ENCODE measurements at places on chromosomes 2 and 18. TPM values are rescaled to one million over a fixed set of nuclear protein-coding genes. Genes with fewer than 3 reads are reported as not detected.

AGXT gene
- not detected for total RNA-seq

STRN gene
- total RNA-seq = 12.1 TPM

GALNT13 gene
- 0.11 TPM for total RNA-seq

GULP1 gene
- 11.9 TPM for total RNA-seq

C2orf78 gene
- not detected for total RNA-seq

KCNE4 gene
- 3.8 TPM for total RNA-seq

REG3G gene
- not detected for total RNA-seq

KCNG2 gene
- not detected for total RNA-seq

FKBP1B gene
- 7.5 TPM for total RNA-seq

C2orf81 gene
- 3.5 TPM for total RNA-seq

PAX8 gene
- total RNA-seq = 2.1 TPM

GRCh38 chr2:7905756-7906155, 776.1 kb upstream of the ID2 start:
- DNase-seq = no peak

DNA sequence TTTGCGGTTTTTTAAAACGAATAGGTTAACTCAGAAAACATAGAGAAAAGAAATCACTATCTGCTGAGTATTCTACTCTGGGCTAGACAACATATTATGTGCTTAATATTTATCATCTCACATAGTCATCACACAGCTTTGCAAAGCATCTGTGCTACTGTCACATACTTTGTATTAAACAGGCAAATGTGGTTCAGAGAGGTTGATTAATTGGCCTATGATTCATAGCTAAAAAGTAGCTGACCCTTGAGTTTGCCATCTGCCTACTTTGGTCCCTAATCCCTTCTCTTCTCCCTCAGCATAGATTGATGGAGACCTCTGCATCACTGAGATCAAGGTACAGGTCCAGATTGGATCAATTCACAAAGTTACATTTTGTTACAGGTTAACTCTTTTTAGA, 21.4 kb downstream of the ANKRD30B start:
- no peak for DNase-seq

DNA sequence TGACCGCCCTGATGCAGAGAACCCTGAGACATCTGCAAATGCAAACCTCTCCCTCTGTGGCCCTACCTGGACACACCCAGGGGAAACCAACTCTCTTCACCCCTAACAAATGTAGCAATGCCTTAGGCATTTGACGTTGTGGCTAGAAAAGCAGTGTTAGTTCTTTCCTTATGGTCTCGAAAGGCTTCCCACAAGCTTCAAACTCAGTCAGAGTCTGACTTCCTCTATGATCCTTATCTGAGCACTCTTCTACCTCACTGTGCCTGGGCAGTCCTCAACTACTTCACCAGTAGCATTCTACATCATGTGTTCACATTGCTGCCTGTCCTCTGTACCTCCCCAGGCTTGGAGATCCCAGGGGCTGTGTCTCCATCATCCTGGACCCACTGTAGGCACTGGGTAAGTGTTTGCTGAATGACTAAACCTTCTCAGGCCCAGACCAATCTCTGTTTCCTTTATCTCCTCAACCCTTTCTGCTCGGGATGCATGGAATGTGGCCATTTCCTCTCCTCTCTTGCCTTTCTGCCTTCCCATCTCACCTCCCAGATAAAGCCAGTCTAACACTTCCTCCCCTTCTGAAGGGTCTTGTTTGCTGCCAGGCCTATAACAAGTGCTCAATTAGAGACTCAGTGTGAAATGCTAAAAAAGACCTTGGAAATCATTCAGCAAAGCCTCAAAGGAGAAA, 91.7 kb upstream of the ACAA2 start:
- no peak for DNase-seq

- peak; percentile 56 for DNase-seq
These were observed 109.0 kb downstream of the SETBP1 start for GRCh38 chr18:44789710-44790109.

GRCh38 chr2:40282428-40282827, 169.5 kb downstream of the SLC8A1 start:
- DNase-seq = no peak

GRCh38 chr2:211823886-211824479, 714.6 kb downstream of the ERBB4 start:
- no peak for DNase-seq

- no peak for DNase-seq
These were observed 232.1 kb upstream of the COPS8 start for GRCh38 chr2:236853585-236854051.

DNA sequence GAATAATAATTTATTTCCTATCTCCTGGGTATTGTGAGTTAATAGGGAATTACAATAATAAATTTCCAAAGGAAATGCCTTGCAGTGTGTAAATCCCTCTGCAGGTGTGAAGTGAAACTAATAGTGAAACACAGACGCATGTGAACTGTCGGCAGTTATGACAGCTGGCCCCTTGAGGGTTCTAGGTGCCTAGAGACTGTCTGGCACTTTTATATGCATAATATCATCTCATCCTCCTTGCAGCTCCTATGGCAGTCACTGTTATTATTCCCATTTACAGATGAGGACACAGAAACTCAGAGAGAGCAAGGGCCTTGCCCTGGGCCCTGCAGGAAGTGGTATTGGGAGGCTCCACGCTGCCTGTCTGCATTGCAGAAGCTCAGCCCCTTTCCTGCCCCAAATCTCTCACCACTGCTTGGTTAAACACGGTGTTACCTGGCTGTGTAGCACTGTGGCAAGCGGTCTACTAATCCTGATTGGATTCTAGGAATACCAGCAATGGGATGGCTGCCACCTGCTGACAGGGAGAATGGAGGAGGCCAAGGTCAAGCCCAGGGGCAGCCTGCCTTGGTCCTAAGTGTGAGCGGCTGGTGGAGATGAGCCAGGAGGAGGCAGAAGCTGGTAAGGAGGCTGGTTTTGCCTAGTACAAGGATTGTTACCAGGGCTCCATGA, 32.8 kb upstream of the ACKR3 start:
- DNase-seq = no peak

DNA sequence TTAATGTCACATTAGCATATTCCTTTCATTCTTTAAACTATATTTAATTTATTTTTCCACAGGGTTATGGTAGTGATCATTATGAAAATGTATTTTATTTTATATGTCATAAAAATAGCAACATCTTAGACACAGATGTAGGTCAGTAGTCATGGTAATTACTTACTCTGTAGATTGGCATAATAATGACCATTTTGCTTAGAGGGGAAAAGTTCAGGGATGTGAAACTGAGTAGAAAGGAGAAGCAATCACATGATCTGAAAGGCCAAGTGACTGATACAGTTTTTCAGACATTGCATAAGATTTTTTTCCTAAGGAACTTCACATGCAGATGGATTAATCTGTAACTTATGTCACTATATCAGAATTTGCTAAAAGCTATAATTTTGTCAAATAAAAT, 286.9 kb downstream of the CTNNA2 start:
- DNase-seq = no peak

GRCh38 chr2:28617502-28618184, 121.8 kb downstream of the PLB1 start:
- DNase-seq = no peak

GRCh38 chr2:234670052-234670451, 173.2 kb upstream of the ARL4C start:
- DNase-seq = peak; percentile 80

- peak; percentile 54 for DNase-seq
These were observed 300.0 kb downstream of the PDE11A start for GRCh38 chr2:177772529-177772928.

- DNase-seq = no peak
These were observed 222.8 kb downstream of the SUCLG1 start for GRCh38 chr2:84236288-84236687.

DNA sequence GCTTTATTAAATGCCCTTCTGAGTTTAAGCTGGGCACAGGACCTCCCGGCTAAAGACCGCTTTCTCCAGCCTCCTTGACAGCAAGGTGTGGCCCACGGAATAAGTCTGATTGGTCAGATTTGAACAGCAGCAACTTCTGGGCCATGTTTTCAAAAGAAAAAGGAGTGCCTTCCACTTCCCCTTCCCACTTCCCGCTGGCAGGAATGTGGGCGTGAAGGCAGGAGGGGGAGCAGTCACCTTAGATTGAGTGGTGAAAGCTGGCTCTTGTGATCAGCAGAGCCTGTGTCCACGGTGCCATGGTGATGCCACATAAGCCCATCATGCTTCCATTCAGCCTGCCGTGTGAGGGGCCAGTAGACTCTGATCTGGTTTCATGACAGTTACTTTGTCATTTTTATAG, 136.6 kb upstream of the GLI2 start:
- no peak for DNase-seq

DNA sequence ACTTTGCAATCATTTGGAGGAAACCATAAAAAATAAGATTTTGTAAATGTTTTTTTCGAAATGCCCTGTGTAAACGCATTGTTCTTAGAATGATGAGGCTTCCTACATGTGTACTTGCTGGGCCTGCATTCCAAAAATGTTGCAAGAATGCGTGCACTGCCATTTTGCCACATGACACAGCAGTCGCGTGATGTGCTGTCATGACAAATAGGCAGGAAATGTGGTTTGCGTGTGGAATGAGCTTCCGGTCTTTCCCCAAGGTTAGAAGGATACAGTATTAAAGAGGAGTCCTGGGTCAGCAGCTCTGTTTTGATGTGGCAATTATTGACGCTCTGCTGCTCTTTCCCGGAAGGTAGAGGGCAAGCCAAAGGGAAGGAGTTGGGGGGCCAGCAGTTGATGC, 18.1 kb upstream of the SERPINB2 start:
- peak; percentile 95 for DNase-seq

- peak; percentile 99 for DNase-seq
These were observed 16.5 kb downstream of the TWIST2 start for GRCh38 chr2:238864207-238865014.

DNA sequence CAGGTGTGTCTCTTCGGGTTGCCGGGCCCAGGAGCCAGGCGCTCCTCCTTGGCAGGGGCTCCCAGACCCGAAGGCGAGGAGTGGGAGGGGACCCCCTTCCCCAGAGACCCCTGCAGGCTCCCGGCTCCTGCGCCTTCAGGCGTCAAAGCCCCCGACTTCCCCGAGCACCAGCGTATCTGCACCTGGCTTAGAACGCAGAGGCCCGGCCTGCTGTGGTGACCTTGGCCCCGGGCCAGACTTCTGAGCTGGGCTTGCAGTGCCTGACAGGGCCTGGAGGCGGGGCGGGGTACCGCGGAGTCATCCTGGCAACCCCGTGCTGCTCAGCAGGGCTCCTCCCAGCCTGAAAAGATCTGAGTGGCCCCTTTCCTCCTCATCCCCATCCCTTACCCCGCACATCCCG, 27.0 kb downstream of the SKA1 start:
- DNase-seq = peak; percentile 43

DNA sequence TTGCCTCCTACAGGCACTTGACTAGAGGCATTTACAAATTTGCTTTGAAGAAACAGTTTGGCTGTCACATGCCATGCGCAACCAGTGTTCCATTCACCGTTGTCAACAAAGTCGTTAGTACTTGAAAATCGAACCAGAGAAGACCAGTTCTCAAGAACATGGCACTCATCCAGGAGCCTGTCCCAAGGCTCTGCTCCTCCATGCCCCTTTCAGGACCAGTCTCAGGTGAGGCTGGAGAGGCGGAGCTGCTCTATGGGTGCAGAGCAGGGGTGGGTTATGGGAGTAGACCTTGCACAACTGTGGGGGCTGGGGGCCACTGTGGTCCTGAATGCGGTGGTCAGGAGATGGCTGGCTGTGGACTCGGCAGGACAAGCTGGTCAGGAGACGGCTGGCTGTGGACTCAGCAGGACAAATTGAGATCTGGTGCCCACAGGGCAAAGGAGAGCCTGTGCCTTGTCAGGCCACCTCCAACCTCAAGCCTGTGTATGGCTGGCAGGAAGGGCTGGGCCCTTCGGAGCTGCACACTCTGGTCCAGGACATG, 12.3 kb upstream of the ATP9B start:
- no peak for DNase-seq

GRCh38 chr2:29920631-29921559, 491 bp downstream of the ALK start:
- peak; percentile 57 for DNase-seq

GRCh38 chr2:30963184-30963583, 155.9 kb upstream of the CAPN13 start:
- DNase-seq = no peak

GRCh38 chr18:62368100-62368499, 43.0 kb downstream of the TNFRSF11A start:
- DNase-seq = no peak
